ENCODE measurements at places on chromosomes 13 and 19. TPM values are rescaled to one million over a fixed set of nuclear protein-coding genes. Genes with fewer than 3 reads are reported as not detected.
A peak's percentile ranks its signal among the peaks of the same experiment; 100 is the strongest.

DNA sequence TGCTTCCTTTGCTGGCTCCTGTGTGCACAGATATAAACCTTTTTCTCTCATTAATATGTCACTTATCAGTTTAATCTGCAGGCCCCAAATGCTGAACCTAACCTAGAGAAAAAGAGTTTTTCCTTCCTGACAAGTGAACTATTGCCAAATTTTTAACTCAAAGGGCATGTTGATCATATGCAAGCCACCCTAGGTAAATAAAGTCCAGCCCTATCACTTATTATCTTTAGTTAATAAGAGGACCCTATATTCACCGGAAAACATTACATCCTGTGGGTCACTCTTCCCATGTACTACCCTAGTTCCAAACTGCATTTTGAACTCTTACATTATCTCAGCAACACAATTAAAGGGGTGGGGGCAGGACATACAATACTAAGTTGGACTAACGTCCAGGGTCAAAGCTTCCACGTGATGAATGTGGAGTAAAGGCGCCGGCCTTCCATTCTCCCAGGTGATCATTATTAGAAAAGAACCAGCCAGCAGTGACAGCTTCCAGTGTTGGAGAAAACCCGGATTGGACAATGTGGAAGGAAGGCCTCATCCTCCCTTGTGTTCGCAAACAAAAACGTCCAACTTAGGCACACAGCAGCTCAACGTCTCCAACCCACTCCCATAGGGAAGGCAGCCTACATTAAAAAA is 86.6 kb downstream of the STK24 start:
- DNase-seq = no peak

DNA sequence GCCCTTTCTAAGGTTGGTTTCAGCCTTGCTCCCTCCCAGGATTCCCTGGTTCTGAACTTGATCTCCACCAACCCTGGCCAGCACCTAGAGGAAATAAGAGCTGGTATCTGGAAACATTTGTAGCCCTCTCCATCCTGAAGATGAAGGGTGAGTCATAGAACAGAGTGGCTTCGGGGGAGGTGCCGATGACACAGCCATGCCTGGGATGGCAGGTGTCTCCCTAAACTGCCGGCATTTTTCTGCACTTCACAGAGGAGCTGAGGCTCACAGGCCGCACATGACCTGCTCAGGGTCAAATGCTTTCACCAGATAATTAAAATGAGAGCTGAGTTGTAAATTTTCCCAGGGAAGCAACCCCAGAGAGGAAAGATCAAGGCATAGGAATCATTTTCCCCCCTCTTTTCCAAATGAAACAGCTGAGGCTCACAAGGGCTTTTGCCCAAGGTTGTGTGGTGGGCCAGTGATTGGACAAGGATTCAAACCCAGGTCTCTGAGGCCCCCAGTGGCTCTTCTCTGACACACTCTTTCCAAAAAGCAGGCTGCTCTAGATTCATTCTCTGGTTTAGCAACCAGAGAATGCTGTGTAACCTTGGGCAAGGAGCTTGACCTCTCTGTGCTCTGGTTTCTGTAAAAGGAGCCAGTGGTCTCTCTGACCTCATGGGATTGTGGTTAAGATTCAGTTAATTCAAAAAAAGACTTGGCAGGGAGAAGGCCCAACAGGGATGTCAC is 1.2 kb upstream of the SLC25A42 start:
- DNase-seq = no peak

- DNase-seq = no peak
These were observed 58.3 kb upstream of the TDRD3 start for GRCh38 chr13:60338754-60339153.

The GGN gene
- not detected for total RNA-seq

The C1QTNF9B gene
- 2.9 TPM for total RNA-seq

DNA sequence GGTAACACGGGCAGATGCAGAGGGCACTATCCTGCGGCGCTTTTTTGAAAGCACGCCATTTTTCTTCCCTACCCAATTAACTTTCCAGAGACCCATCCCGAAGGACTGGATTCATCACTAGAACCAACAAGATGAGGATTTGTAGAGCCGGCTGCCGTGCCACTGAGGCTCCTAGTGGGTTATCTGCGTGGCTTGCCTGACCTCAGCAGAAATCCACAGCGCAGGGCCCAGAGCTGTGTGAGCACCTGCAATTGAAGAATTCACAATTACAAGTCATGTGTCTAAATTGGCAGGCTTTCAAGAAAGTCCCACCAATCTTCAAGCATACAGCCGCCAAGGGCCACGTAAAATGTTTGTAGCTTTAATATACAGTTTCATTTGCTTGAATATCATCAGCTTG is 75.5 kb downstream of the ALOX5AP start:
- no peak for DNase-seq

- DNase-seq = peak; percentile 64
These were observed 77.2 kb downstream of the TBC1D4 start for GRCh38 chr13:75404726-75405125.

DNA sequence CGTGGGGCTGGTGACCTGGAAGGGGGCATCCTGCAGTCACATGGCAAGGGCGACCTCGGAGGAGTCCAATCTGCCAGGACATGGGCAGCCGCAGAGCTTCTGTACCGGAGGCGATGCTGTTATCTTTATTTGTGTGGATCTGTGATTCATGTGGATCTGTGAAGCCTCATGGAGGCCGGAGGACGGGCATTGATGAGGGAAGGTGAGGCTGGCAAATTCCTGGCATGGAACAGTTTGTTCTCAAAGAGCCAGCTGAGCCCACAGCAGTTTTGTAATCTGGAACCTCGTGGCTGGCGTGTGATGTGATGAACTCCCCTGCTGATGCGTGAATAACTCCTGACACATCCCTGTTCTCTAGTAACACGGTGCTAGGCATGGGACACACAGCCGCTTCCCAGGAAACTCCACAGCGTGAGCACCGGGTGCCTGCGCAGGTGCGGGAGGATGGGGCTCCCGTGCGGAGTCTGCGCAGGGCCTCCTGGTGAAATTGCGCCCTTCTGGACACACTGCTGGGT is 40.4 kb downstream of the ATP11A start:
- DNase-seq = no peak

DNA sequence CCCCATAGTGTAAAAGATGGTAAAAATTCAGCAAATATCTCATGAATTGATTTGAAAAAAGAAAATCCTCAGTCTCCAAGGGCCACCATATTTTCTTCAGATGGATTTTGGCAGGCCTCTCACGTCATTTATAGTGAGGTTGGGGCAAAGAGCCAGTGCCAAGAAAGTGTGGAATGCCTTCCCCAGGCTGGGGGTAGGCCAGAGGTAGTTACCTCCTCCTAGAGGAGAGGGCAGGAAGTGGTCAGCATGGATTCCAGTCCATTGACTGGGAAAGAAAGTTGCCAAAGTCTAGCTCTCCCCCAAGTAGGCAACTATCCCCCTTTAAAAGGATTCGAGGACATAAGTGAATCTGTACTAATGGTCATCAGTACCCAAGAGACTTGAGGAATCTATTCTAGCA is 68.4 kb upstream of the KCTD4 start:
- no peak for DNase-seq

DNA sequence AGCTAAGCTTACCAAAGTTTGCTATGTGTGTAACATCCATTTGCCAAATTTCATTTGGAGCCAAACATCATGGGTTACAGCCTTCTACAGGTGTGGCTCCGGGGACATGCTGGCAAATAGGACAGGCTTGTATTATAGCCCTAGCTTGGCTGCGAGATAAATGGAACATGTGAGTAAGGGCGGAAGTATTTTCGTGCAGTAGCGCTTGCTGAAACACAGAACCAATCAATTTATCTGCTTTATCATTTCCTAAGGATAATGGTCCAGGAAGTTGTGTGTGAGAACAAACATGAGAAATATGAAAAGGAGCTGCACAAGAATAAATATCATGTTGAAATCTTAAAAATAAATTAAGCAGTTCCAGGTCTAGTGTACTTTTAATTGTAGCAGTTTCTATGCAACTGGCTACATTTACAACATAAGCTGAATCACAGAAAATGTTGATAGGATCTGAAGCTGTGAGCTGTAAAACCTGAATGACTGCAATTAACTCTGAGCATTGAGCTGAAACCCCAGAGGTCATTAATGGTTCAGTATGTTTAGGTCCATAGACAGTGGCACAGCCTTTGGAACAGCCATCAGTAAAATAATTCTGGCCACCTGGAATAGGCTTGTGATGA is 22.2 kb upstream of the ZNF100 start:
- no peak for DNase-seq

GRCh38 chr19:7492558-7492957 is 3.7 kb upstream of the PEX11G start:
- DNase-seq = no peak

The LAIR1 gene
- total RNA-seq = 5.3 TPM

DNA sequence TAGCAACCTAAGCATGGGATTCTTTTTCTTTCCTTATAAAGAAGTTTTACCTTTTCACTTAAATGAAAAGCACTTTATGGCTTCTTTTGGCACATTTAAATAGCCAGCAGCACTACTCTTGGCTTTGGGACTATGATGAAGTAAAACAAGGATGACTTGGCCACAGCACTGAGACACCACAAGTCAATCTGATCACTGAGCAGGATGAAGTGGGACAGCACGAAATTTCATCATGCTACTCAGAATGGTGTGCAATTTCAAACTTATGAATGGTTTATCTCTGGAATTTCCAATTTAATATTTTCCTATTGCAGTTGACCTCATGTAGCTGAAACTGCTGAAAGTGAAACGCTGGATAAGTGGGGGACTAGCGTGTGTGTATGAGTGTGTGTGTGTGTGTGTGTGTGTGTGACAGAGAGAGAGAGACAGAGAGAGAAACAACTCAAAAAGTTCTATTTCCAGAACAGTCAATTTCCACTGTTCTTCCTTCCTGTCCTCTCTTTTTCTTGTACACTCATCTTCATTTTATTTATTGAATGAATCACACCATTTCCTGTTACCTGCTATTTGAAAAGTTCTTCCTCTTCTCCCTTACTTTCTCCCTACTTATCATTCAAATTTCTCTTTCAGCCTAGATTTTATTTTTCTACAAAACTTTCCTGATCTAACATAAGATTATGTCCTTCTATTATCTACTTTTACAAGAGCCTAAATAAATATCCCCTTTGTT is 414.2 kb upstream of the MIR17HG start:
- no peak for DNase-seq

The KLF1 gene
- total RNA-seq = 0.31 TPM

DNA sequence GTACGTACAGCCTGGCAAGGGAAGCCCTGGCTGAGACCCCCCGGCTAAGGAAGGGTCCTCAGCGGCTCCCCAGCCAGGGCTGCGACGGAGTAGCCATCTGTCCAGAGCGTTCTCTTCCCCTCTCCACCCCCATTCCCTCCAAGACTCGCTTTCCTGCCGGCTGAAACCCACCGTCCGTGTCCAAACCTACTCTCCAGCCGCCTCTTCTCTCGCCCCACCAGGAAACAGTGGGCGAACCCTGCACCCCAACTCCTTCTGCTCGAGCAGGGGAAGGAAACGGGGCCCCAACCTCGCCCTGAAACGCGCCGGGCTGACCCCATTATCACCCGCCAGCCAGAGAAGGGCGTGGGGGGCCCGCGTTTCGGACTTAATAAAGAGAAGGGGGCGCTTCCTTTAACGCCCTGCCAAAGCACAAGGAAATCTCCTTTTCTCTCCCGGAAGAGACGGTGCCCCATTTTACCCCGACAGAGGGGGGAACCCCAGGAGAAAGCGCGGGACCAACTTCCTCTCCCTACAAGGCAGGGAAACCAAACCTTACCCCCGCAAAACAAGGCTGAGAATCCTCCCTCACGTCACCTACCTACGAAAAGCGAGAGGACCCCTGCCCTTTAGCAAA is 2.5 kb downstream of the ZC3H4 start:
- peak; percentile 50 for DNase-seq

DNA sequence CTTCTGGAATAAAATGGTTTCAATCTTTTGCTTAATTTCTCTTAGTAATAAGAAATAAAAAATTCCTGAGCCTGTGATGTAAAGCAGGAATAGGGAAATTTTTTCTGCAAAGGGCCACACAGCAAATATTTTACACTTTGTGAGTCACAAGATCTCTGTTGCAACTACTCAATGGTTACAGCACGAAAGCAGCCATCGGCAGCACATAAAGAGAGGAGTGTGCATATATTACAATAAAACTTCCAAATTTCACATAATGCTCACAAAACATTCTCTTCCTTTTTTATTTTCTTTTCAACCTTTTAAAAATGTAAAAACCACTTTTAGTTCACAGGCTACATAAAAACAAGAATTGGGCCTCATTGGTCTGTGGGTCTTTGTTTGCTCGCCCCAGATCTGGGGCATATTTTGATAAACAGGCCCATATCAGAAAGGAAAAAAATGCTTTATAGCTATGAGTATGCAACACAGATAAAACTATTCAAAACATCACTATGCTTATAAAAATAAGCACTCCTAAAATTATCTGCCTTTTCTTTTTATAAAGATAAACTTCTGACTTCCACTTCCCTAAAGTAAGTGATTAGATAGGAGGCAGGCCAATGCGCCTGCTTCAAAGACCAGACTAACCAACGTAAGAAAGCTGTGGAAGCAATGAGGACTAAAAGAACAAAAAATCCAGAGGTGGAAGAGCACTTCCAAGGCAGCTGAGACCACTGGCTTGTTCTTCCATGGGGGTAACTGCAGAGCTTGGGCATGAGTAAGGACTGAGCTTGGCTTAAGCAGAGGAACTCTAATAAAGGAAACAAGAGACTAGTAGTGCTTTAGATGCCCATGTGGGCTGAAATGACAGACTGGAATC is 26.5 kb downstream of the MYCBP2 start:
- DNase-seq = peak; percentile 40

DNA sequence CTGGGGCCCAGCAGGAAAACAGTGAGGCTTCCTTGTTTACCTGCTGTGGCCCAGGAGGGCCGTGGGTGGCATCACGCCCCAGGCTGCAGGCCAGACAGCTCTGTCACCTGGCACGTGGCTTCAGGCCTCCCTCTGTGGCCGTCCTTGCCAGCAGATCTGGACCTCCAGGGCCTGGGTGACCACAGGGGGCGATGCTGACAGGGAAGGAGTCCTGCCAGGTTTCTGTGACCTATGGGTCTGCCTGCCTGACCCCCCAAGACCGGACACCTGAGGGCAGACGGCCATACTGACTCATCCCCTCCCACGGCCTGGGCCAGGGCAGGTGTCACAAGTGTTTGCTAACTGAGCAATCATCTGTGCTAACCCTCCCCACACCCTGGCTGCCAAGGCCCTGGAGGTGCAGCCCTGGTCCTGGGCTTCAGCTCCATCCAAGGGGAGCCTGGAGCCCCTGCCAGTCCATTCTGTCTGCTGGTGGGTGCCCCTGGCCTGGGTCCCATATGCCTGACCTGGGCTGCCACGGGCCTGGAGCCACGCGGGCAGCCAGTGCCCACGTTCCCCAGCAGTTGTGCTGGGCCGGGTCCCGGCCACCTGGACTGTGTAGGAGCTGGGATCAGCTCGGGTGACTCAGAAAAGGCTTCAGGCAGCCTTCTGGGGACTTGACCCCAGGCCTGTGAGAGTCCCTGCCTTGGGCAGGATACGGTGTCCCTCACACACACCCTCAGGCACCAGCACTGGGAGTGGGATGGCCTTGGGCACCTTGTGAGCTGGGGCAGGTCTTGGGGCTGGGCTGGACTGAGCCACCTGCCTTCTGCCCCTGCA is 3.7 kb downstream of the CDC34 start:
- DNase-seq = no peak

GRCh38 chr19:9871626-9872338 is 36.7 kb downstream of the PIN1 start:
- DNase-seq = no peak

The CEACAM21 gene
- total RNA-seq = 1.5 TPM

- DNase-seq = peak; percentile 7
These were observed 4.2 kb downstream of the ATP8B3 start for GRCh38 chr19:1807695-1808394.
